AG10803 (cell line): ENCODE measurements at places on chromosomes 5 and 9.
A peak's percentile ranks its signal among the peaks of the same experiment; 100 is the strongest.

GRCh38 chr9:135827866-135828580, 79.3 kb downstream of the CAMSAP1 start:
- DNase-seq: no peak

- no peak for DNase-seq
Measured at GRCh38 chr9:127293767-127294166, 29.2 kb downstream of the GARNL3 start.

- DNase-seq: peak; percentile 15
Measured at GRCh38 chr5:15388866-15389265, 111.1 kb upstream of the FBXL7 start.

DNA sequence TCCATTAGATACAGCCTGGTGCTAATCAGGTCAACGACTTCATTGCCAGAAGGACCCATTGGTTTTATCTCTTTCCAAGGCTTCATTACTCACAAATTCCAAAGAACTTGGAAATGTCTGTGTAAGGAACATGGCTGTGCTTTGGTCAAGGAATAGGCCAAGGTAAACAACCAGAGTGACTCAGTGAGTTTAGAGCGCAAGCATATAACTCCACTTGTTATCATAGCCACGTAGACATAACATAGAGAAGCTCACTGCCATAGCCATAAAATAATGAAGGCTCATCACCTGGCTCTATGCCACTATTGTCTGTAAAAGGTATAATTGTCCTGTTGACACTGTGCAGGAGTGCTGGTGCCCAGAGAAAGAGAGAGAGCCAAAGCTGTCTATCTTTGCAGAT, 139.3 kb upstream of the PLCXD3 start:
- DNase-seq: peak; percentile 28

DNA sequence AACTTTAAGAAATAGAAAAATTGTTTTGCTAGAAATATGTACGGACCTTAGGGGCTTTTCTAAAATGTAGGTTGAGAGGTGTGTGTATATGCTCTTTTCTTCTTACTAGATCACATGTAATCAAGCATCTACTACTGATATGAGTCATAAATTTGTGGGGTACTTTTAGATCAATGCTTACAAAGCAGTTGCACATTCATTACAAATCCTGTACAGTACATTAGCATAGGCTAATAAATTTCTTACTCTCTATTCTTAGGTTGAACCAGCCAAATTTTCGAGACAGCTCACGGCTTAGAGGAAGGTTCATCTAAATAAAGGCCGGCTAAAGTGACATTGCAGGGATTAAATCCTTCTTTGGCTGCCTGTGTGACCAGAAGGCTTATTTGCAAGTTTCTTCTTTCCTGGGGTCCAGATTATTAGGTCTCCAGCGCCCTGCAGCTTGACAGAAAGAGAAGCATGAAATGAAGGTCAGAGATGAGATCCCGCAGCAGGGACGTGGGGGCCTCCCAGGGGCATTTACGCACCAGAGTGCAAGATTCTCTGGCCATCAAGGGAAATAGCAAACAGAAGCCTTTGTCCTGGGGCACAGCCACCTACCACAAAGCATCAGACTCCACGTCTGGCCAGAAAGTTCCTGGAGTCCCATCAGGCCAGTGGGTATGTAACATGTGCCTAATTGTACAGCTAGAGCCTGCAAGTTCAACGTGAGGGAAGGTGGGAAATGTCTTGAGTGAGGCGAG, 53.0 kb downstream of the NIM1K start:
- DNase-seq: no peak

GRCh38 chr5:122377026-122377425, 65.0 kb downstream of the SNCAIP start:
- DNase-seq: peak; percentile 38

DNA sequence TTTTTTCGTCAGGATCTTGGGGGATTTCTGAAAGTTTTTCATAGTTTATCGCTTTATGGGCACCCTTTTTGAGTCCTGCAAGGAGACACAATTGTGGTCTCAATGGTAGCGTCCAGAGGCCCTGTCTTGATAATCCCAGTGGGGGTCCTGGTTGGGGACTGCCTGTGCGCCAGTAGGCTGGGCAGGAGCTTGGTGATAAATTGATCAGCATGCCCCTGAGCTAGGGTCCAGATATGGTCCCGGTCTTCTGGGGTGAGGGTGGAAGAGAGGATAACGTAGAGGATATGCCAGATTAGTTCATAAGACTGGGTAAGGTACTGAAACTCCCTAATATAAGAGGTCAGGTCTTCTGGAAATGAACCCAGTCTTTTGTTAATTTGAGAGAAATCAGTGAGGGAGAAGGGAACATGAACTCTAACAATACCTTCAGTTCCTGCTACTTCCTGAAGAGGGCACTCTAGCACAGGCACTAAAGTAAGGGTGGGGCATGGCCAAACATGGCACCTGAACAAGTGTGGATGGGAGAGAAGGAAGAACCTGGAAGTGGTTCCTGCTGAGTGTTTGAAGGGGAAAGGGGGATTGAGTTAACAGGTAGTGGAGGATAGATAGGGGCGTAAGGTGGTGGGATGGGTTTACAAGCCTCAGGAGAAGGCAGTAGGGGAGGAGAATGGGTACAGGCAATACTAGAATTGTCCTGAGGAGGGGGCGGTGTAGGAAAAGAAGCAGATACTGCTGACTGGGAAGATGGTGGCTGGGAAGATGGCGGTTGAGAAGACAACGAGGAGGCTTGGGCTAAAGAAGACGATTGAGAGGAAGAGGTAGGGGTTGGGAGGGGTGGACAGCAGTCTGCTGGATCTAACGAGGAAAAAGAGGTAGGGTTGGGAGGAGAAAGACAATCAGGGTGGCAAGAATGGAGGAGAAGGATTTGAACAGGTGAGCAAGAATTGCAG, 33.8 kb upstream of the ANXA2R start:
- peak; percentile 46 for DNase-seq

DNA sequence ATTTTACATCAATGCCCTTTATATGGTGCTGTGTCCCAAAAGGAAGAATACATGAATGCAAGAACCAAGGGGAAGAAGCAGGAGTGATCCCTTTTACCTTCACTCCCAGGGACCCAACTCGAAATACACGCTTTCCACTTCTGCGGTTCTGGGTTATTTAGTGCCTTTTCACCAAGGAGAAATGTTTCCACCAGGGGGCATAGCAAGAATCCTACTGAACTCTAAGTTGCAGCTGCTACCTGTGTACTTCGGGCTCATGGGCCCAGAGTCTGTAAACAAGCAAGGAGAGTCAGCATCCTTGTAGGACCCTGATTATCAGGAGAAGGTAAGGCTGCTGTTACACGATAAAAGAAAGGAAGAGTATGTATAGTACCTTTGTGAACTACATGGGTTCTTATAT, 45.7 kb downstream of the DPYSL3 start:
- DNase-seq: peak; percentile 28

DNA sequence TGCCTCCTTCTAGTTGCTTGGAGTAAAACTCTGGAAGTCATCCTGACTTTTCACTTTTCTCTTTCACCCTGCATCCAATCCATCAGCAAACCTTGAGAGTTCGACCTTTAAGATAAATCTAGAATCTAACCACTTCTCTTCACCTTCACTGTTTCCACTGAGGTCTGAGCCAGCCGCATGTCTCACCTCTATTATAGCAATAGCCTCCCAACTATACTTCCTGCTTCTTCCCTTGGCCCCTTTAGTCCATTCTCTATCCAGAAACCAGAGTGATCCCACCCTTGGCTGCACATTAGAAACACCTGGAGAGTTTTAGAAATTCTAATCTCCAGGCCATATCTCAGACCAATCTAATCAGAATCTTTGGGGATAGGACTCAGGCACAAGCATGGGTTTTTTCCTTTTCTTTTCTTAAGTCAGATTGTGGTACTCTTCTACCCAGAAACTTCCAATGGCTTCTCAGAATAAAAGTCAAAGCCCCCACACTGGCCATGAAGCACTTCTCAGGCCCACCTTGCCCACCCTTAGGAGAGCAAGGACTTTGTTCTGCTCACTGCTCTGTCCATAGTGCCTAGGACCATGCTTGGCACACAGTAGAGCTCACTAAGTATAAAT, 33.1 kb downstream of the MFAP3 start:
- DNase-seq: no peak

GRCh38 chr9:33403941-33404787, 1.8 kb upstream of the AQP7 start:
- no peak for DNase-seq

DNA sequence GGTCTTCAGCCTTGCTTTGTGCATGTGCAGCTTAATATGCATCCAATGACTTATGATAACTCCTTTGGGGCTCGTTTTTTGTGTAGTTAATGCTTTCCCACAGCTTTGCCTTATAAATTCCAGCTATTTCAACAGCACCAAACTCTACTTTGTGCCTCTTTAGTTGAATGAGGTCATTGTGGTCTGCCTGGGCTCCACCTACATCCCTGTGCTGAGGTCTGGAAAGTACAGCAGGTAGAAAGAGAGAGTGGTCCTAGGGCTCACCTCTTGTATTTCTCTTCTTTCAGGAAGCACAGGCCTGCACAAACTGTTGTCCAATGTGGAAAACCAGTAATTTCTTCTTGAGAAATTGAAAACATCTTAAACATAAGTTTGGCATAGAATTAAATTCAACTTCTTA, 167.2 kb downstream of the XRCC4 start:
- no peak for DNase-seq

- DNase-seq: peak; percentile 10
Measured at GRCh38 chr9:1982074-1982473, 33.1 kb upstream of the SMARCA2 start.

DNA sequence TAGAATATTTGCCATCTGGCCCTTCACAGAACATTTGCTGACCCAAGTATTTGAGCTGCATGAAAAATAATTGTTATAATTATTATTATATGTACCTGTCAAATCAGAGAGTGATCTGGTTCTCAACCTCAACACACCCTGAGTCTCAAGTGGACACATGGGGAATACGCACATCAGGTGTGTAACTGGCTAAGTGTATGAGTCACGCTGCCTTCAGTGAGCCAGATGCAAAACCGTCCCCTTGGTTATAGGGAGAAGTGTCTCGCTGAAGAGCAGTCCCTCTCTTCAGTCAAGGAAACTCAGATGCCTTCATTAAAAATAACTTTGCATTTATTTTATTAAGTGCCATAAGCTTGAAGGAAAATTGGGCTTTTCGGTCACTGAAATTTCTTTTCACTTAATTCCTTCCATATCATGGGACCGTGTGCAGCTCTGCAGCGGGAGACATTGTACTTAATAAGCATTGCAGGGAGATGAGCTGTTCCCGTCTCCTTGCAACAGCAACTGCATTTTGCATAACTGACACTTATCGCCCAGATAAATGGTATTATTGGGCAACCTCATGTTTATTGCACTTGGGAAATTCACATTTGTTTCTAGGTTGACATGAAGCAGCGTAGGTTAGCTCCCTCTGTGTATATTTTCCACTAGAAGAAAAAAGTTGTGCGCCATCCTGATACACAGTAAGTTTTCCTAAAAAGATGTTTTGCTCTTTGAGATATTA, 512.3 kb upstream of the DAP start:
- DNase-seq: no peak

DNA sequence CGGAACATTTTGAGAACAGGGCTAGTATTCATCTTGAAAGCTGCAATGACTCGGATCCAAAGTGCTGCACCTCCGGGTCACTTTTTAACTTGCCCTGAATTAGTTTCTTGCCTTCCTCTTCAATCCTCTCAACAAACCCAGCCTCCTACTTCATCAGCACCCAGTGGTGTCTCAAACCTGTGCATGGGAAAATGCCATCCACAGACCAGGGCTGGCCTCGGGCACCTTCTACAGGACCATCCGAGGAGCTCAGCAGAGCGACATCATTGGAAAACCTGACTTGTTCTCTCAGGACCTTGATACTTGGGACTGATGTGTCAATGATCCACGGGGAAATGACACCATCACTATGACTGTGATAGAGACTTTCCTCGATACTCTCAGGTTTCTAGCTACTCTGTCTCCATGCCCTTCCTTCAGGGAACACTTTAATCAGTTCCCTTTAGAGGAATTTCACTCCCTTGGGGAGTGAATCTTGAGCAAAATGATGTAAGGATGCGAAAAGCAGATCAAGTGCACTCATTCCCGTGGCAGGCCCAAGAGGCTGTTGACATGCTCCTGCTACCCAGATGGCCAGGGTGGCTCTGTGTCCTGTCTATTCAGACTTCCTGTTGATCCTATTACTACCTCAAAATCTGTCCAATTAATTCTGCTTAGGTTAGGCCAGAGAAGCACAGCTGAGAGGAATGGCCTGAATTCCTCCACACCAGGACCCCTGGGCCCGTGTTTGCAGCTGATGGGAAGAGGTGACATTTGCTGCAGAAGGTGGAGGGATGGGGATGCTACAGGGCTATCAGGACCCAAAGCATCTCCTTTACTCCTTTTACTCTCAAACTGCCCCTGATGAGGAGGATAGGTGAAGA, 96.5 kb upstream of the SLC25A48 start:
- no peak for DNase-seq

DNA sequence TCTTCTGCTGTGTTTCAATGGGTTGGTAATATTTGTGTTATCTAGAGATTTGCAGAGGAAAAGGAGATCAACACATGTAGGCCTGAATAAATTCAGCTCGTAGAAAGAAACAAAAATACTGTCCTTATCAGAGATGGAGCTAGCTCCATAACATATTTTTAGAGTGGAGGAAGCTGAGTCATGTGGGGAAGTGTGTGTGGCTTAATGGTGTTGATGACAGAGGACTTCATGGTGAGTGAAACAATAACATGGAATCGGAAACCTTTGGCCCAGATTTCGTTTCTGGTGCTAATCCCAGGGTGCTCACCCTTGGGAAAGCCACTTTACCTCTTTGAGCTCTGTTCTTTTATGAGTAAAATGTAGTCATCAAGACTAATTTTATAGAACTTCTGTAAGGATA, 825.0 kb downstream of the TLR4 start:
- DNase-seq: peak; percentile 47

DNA sequence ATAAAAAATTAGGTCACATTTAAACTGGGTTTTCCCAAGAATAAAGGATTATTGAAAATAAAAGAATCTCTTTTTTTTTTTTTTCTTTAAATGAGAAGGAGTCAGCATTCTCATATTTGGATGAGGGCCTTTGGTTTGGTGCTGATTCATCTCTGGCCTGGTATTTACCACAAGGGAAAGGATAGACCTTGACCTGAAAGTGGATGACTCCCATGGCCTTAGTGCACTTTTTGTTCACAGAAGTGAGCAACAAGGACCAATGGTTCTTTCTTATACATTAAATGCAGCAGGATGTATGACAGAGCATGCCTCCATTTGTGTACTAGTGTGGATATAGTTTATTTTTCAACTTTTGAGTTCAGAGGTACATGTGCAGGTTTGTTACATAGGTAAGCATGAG, 6.9 kb downstream of the YTHDC2 start:
- peak; percentile 46 for DNase-seq

DNA sequence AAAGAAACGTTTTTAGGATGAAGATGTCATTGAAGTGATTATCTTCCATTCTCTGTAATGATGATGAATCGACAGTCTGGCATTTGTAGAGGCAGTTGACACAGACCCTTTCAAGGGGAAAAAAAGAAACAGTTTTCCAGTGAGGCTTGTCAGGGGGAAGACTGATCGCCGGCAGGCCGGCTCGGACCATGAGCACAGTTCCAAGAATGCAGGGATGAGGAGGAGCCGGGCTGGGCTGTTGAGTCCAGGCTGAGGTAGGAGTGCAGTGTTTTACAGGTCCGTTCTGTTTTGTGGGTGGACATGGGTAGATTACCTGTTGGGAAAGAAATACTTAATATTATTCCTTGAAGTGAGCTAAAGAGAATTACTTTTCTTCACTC, 194.6 kb downstream of the AOPEP start:
- peak; percentile 88 for DNase-seq
